ENCODE measurements at places on chromosomes 6 and 20.

DNA sequence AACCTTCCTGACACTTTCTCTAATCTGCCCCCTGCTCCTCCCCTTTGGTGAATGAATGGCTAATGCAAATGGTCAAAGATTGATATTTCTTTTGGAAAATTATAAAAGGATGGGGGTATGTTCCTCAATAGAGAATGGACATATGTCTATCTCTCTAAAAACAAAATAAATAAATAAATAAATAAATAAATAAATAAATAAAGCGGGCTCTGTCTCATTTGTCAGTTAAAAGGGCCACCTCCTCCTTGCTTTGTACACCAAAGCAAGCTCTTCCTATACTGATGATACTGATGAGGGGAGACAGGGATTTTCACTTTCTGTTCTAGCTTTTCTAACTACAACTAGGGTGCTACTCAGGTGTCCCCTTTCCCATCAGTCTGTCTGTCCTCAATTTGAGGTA, 135.5 kb upstream of the SPACA1 start:
- no peak for DNase-seq

- peak; percentile 15 for DNase-seq
These were observed 37.9 kb upstream of the SLC23A2 start for GRCh38 chr20:5039255-5039657.

DNA sequence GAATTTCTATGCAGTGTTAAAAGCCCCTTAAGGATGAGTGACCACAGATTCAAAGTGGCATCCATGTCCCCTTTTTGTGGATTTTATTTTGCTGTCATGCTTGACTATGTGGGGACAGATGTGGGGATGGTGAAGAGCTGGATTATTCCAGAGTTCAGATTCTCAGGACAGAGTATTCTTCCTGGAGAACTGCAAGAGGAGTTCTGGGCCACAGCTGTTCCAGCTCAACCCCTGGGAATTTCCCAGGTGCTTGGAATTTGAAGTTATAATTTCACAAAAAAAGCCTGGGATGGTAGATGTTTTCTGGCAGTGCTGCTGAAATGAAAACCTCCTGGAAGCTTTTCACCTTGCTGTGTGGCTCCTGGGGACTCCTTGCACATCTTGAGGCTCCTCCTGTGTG, 671.8 kb upstream of the MARCKS start:
- no peak for DNase-seq

DNA sequence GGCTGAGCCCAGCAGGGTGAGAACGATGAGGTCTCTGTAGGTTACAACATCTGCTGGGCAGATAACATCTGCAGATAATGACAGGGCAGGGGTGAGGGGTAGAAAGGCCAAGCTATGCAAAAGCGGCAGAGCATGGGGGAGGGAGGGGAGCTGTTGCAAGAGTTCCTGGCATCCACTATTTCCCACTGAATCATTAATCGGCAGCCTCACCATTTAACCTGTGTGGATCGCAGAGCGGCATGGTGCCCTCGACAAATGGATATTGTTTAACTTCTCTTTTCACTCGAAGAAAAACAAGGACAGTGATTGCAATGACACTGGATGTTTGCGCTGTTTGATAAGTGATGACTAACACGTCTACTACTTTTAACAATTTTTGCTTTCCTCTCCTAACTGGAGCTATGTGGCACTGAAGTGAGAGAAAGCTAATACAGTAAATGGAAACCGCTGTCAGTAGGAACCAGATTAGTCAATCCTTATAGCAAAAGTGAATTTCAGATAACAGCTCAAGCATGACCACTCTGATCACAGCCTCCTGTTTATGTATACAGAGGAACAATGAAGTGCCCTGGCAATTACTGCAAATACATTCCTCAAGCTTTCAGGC, 381.5 kb downstream of the TFAP2A start:
- DNase-seq: no peak

- DNase-seq: no peak
These were observed 22.7 kb downstream of the MRPL14 start for GRCh38 chr6:44104481-44105021.

DNA sequence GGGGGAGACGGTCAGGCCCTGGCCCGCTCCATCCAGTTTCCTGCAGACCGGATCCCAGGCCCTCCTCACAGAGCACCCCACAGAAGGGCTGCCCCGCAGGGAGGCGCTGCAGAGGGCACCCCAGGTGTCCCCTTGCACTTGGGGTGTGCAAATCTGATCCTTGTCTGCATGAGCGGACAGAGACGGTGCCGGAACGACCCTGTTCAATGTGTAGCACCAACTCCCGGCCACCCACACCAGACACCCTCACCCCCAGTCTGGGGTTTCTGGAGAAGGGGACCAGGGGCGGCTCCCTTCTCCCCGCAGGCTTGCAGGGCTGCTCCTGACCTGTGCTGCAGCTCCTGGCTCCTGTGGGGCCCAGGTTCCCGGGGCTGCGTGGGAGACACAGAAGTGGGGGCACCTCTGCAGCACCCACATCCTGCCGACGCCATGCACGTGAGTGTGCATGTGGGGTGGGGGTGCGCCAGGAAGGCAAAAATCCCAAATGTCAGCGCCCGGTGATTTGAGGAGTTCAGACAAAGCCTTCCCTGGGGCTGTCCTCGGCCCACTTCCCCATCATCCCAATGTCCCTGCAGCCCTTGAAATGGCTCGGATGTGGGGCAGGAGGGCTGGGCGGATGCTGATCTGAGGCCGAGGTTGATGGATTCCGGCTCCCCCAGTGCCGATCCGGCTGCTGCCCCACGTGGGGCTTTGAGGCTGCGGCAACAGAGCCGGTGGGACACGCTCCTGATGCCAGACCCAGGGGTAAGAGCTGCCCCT, 85.3 kb upstream of the BHLHE23 start:
- DNase-seq: no peak

DNA sequence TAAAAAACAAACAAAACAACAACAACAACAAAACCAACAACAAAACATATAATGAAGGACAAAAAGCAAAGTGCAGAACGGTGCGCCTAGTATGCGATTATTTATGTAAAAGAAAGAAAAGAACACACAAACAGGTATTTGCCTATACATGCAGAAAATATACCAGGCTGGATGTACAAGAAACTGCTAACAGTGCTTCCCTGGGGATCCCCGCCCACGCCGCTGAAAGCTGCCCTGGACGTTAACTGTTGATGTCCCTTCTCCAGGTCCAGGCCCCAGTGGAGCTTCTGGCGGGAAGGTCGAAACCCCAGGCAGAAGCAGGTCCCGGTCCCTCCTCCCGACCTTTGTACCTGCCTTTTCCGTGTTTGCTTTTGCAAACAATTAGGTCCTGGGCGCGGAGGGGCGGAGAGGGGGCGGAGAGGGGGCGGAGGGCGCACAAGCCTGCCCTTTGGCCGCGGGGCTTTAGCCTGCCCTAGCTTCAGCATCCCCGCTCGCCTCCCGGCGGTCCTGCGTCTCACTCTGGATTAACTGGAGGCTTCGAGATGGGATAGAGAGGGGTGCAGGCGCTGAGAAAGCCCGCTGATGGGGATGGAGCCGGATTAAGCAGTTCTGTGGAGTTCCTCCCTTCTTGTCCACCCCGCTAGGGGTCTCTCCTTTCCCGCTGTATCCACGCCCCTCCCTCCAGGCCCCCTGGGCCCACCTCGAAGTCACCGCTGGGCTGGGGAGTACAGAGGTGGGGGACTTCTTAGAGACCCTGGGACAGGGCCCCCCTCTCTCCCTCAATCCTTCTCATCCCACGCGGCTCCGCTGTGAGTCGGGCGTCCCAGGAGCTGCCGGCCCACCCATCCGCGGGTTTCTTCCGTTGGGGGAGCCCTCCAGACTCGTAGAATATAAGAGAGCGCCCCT, 8.2 kb upstream of the AHCY start:
- DNase-seq: no peak

DNA sequence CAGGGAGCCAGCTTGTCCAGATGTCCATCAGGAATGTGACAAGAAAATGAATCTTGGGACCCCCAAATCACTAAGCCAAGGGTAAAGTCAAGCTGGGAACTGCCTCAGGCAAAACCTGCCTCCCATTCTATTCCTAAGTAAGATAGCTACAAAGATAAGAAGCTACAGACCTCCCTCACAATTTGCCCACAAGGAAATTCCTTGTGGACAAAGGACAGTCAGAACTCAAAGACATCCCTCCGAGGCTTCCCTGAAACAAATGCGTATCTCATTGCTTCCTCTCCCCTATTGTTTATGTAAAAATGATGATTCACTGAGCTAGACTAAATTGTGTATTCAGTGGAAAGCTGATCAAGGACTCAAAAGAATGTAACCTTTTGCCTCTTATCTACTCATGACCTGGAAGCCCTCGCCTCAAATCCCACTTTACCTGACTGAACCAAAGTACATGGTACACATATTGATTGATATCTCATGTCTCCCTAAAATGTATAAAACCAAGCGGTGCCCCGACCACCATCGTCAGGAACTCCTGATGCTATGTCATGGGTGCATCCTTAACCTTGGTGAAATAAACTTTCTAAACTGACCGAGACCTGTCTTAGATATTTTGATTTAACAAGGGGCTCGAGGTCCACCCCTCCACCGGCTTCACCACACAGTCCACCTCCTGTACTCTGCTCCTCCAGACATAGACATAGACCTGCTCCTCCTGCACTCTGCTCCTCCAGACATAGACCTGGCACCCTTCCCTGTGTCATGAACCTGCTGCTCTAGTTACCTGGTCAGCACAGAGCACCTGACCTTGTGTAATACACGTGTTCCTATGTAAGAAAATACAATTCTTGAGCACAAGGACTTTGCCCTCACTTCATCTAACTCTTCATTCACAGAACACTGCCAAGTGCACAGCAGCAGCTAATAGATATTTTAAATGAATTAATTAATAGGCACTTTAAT, 81.4 kb downstream of the WDR27 start:
- no peak for DNase-seq

DNA sequence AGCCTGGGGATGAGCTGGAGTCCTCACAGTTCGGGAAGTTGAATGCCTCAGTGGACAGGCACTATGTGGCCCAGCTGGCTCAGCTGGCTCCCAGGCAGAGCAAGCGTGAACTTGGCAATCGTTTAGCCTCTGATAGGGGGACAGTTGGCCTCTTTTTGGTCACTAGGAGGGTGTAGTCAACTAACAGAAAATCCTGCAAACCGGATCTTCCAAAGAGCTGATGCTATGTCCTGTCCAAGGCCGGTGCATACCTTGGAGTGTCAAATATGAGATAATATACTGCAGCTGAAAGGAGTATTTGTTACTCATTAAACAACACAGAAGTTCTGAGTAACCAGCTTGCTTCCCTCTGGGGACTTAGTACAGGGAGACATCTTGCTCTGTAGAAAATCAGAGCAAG, 126.2 kb upstream of the EXOC2 start:
- DNase-seq: no peak

GRCh38 chr6:161211380-161212035, 62.4 kb downstream of the AGPAT4 start:
- DNase-seq: no peak
